Ureter (tissue), 1 donor: ENCODE measurements at places on chromosomes 16 and 17. TPM values are rescaled to one million over a fixed set of nuclear protein-coding genes. Genes with fewer than 3 reads are reported as not detected.

Gene EXOC7
- total RNA-seq, result 206 TPM

DNA sequence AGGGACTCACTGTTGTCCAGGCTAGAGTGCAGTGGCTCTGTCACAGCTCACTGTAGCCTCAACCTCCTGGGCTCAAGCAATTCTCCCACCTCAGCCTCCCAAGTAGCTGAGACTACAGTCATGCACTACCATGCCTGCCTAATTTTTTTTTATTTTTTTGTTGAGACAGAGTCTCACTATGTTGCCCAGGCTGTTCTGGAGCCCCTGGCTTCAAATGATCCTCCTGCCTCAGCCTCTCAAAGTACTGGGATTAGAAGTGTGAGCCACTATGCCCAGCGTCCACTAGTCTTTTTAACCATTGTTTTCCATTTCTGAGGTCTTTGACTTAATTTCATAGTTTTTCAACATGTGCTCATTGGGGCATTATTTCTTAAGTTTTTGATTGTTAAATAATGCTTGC, 13.5 kb downstream of the NSRP1 start:
- DNase-seq, result no peak

DNA sequence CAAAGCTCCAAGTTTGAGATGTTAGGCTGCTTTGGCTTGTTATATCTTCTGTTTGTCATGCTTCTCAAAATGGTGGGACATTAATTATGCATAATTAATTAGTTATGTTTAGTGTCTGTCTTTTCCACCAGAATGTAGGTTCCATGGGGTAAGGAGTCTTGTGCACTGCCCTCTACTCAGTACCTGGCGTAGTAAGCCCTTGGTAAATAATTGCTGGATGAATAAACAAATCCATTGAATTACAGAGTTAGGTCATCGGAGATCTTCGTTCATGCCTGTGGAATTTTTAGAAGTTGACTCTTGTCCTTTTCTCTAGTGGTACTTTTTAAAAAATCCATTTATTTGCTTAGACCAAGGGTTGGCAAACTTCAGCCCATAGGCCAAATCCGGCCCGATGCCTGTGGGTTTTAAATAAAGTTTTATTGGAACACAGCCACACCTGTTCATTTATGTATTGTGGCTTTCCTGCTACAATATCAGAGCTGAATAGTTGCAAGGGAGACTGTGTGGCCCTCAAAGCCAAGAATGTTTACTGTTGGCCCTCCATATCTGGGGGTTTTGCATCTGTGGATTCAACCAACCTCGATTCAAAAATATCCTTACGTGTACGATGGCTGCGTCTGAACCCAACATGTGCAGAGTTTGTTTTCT, 524.8 kb upstream of the EEF2KMT start:
- no peak for DNase-seq

GRCh38 chr17:21012736-21013135, 30.1 kb downstream of the USP22 start:
- no peak for DNase-seq

GRCh38 chr16:26275021-26275590, 583.3 kb downstream of the HS3ST4 start:
- no peak for DNase-seq

- no peak for DNase-seq
Measured at GRCh38 chr16:4332083-4332482, 16.2 kb downstream of the GLIS2 start.
